Sigmoid colon (tissue), 7 donors: ENCODE measurements at places on chromosomes 11 and 22. TPM values are rescaled to one million over a fixed set of nuclear protein-coding genes. Genes with fewer than 3 reads are reported as not detected.

UPK3A gene
- total RNA-seq = not detected

TMEM25 gene
- 29.3 TPM for total RNA-seq

WBP2NL gene
- 2.8 TPM for total RNA-seq

CYTH4 gene
- 22.0 TPM for total RNA-seq

C11orf87 gene
- not detected for total RNA-seq

MYEOV gene
- not detected for total RNA-seq

DNA sequence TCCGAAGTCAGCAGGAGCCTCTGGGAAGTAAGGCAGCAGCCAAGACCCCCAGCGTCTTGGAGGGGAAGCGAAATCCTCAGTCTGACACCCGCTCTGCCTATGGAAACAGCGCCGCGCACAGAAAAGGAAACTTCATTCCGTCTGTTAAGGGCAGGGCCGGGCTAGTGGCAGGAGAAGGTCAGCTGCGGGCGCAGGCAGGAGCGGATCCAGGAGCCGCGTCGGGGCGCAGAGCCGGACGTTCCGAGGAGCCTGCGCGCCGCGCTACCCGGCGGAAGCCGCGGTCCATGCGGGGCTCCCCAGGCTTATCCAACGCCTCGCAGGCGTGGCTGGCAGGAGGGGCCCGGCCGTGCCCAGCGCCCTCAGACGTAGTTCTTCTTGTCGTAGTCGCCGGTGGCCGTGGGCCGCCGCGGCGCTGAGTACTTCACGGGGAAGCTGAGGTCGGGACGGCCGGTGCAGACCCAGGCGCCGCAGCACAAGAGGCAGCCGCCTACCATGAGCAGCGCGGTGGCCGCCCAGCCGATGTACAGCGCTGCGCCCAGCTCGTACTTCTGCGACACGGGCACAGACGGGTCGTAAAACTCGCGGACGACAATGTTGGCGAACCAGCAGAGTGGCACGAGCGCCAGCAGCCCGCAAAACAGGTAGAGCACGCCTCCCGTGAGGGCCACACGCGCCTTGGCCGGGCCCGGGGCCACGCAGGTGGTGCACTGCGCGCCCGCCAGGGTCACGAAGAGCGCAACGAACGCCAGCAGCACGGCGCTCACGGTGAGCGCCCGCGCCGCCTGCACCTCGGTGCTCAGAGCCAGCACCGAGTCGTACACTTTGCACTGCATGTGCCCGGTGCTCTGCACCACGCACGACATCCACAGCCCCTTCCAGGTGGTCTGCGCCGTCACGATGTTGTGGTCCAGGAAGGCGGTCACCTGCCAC lies 705 bp downstream of the CLDN5 start:
- no peak for DNase-seq

DNA sequence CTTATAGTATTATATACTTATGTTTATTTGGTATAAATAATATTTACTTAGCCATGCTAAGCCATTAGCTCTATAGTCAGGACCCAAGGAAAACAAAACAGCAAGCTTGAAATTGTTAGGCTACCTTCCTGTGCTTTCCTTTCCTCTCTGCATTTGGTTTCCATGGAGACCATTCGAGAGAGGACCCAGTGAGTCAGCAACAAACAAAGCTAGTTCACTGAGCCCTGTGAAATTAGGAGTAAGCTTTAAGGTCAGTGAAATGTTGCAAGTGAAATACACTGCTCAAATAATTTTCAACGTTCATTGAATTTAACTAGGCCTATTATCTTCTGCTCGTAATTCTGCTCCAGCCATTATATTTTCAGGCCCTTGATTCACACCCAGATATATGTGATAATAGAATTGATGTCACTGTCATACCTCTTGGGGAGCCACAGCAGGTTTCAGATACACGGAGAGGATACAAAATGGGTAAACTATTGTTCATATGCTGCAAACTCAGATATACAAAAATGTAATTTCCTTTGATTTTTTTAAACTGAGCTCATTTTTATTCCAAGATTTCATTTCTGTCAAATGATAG lies 9.1 kb upstream of the OR10D3 start:
- no peak for DNase-seq

GRCh38 chr11:102006835-102007566 lies 40.2 kb upstream of the CFAP300 start:
- DNase-seq = no peak

- DNase-seq = no peak
Observed at GRCh38 chr11:113332638-113333329, 18.4 kb downstream of the TTC12 start.

- no peak for DNase-seq
Observed at GRCh38 chr11:61962213-61963015, 5.0 kb downstream of the FTH1 start.

- DNase-seq = peak; percentile 79
Observed at GRCh38 chr11:117833401-117833891, 8.9 kb upstream of the FXYD2 start.

DNA sequence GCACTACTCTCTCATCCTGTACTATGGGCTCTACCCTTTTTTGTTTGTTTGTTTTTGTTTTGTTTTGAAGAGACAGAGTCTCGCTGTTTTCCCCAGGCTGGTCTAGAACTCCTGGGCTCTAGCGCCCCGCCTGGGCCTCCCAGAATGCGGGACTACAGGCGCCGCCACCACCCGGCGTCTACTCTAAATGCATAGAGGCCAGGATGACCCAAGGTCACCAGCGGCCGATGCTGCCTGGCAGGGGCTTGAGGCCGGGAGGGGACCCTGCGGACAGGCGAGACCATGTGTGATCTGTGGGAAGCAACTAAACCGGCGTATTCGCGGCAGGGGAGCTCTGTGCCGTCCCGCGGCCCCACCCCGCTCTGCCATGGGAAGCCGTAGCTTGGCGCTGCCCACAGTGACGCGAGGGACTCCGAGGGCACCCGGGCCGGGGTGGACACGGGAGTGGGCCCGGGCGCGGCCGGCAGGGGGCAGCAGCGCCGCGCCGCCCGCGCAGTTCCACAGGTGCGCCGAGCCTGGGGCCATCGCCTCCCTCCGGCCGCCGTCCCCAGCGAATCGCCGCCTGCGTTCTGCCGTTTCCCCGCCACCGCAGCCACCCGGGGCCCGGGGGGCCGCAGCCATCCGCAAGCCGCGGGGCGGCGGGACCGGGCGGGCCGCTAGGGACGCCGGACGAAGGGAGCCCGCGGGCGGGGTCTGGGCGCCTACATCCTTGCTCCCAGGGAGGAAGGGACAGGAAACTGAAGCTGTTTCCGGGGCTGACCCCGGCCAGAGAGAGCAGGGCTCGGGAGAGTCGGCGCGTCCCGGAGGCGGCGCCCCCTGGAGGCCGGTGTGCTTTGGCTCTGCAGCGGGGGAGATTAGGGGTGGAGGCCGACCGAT lies 12.3 kb upstream of the HDHD5 start:
- DNase-seq = peak; percentile 93

DNA sequence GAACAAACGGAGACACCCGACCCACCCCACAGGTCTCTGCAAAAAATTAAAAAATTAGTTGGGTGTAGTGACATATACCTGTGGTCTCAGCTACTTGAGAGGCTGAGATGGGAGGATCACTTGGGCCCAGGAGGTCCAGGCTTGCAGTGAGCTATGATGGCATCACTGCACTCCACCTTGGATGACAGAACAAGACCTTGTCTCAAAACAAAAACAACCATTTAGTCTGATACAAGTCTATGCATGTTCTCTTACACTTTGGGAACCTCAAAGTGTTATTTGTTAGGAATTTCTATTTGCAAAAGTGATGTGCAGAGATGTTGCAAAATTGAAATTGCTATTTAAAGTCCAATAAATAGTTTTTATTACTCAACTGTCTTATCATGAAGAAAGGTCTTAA lies 14.3 kb downstream of the ATG13 start:
- DNase-seq = no peak

DNA sequence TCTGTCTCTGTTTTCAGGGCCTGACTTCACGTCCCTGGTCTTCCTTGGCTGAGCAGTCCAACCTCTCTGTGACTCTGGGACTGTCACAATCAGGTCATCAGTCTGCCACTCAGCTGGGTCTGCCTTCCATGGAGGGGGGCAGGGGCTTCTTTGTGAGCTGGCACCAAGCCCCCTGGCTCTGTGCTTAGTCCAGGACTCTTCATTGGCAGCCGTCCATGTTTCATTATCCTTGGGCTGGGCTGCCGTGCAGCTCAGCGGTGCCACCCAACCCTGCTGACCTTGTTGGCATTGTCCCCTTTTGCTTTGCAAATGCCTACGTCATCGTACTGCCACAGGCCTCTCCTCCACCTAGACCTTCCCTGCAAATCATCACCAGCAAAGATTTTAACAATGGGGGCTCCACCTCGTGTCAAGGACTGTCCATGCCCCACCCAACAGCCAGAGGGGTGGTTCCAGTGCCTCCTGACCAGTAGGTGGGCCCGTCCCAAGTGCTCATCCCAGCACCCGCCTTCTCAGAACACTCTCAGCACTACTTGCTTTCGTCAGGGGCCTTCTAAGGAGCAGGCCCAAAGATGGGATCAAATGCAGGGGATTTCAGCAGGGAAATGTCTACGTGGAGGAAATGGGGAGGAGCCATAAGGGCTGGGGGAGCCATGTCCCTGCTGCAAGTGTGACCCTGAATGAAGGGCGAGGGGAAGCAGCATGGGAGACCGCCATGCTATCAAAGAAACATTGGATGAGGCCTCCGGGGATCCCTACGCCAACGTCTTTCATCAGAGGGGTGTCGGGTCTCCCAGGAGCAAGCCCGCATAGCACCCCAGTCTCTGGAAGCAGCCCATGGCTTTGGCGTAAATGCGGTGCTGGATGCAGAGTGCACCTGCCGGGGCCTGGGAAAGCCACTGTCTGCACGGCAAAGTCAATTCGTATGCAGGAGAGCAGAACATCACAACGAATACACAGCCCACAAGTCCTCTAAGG lies 18.2 kb downstream of the KRTAP5-6 start:
- no peak for DNase-seq

DNA sequence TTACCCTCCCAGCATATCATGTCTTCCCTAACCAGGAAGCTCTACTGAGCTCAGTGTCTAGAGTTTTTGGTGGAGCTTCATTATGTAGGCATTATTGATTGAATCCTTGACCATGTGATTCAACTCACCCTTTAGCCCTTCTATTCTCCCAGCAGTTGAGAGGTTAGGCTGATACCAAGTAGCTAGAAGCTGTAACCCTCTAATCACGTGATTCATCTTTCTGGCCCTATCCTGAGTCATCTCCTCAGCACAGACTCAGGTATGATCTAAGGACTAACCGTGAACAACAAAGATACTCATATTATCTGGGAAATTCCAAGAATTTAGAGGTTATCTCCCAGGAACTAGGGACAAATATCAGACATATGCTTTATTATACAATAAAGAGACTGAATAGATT lies 625.5 kb downstream of the JRKL start:
- DNase-seq = no peak

- DNase-seq = peak; percentile 94
Observed at GRCh38 chr22:31082606-31083376, 1.7 kb downstream of the SMTN start.

DNA sequence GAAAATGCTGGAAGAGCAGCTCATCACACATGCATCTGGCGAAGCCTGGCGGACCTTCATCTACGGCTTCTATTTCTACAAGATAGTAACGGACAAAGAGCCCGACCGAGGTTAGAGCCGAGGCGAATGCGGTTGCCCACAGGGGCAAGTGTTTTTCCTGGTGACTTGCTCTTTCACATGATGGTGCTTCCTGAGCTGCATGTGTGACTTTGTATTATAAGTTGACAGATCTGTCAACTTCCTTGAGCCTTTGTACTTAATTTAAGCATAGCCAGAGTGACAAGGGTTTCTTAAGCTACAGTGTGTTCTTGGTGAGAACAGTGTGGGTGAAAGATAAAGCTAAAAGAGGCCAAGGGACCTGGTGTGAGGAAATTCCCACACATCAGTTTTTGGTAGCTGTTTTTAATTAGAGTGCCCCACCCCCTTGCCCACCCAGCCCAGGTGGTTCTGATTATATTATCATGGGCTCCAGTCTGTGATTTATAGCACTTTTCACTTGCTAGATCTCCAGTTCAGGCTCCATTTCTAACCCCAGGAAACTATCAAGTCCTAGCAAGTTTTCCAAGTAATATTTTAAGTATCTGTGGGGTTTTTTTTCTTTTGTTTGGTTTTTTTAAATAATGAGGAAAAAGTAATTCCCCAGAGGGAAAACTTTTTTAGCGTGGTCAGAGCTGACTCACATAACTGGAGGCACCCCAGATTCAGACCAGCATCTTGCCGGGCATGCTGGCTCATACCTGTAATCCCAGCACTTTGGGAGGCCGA lies 68.0 kb upstream of the YWHAH start:
- no peak for DNase-seq

DNA sequence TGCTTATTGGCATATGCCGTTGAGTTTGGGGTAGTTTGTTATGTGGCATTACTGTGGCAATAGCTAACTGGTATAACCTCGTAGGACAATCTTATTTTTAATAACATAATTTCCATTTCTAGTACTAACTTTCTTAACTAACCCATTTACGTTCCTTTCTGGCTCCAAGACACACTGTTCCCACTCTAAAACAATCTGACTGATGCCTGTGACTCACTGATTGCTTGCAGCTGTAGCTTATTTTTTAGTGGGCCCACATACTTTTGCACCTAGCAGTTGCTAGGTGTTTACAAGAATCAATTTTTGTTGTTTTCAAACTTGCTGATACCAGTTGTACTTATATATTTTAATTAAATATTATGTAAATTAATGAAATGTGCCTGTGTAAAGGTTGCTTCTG lies 52.2 kb downstream of the FAT3 start:
- no peak for DNase-seq

DNA sequence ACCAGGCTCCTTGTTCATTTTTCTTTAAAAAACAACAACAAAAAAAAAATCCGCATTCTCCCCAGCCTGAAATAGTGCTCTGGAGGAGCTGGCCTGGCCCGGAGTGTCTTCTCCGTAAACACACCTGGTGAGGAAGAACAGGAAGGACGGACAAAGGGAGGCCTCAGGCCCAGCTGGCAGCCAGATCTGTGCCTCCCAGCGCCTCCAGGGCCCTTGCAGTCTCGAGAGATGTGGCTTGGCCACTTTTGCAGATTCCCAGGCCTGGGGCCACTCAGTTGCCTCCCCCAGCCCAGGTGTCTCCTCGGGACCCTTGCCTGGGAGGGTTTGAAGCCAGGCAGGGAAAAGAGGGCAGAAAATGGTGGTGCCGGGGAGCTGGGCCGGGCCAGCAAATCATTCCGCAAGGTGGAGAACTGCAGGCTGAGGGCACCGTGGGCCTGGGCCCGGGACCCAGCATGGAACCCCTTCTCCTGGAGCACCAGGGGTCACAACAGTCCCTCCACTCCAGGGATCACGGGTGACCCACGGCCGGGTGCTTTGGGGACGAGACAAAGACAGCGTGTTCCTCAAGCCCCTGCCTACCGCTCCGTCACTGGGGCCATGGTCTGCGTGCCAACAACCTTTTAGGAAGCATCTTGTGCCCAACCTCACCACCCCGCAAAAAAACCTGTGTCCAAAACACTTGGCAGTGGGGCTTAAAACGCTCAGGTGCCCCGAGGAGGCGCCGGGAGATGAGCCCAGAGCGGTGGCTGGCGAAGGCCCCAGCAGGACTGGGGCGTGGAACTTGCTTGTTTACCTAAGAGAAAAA lies 67.1 kb upstream of the WNT7B start:
- DNase-seq = peak; percentile 81

DNA sequence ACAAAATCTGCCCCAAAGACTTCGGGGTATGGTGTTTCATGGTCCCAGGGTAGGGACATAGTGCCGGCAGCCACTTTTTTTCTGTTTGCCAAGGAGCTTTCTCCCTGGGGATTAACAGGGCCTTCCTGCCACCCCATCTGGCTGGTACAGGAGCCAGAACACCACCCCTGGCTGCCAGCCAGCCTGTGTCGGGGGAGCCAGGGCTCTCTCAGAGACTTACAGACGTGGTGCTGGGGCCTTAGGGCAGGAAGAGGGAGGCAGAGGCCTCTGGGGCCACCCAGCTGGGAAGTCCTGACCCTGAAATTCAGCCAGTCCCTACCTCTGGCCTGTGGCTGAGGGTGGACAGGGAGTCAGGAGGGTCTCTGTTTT lies 52.4 kb upstream of the CDON start:
- DNase-seq = peak; percentile 95

- DNase-seq = peak; percentile 52
Observed at GRCh38 chr11:69922596-69923111, 103.4 kb upstream of the FGF3 start.
